Lower leg skin (tissue), 4 donors: ENCODE measurements at places on chromosomes 4 and X. TPM values are rescaled to one million over a fixed set of nuclear protein-coding genes. Genes with fewer than 3 reads are reported as not detected.

GRCh38 chr4:105474099-105474518 is 247 bp upstream of the PPA2 start:
- DNase-seq, result peak; percentile 78

GRCh38 chr4:155675709-155676429 is 9.2 kb downstream of the GUCY1A1 start:
- no peak for DNase-seq

- no peak for DNase-seq
Measured at GRCh38 chr4:48388525-48389154, 47.3 kb downstream of the SLAIN2 start.

DNA sequence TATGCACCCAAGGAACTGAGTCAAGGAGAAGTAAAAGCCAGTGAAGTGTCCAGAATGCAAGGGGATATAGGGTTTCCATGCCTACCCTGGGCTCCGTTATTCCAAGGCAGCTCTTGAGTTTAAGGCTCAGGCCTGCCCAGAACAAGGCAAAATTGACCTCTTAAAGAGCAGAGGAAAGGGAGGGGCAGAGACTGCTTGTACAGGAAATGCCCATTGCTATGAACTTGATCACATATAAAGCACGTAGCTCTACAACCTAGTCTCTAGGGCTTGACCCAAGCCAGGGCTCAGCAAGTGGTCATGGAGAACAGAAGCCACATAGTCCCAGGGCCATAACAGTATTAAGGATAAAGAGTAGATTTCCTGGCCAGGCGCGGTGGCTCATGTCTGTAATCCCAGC is 58.2 kb upstream of the MSN start:
- DNase-seq, result no peak

HTRA3 gene
- total RNA-seq, result 6.1 TPM

- DNase-seq, result no peak
Measured at GRCh38 chrX:123454712-123455431, 270.8 kb downstream of the GRIA3 start.

DNA sequence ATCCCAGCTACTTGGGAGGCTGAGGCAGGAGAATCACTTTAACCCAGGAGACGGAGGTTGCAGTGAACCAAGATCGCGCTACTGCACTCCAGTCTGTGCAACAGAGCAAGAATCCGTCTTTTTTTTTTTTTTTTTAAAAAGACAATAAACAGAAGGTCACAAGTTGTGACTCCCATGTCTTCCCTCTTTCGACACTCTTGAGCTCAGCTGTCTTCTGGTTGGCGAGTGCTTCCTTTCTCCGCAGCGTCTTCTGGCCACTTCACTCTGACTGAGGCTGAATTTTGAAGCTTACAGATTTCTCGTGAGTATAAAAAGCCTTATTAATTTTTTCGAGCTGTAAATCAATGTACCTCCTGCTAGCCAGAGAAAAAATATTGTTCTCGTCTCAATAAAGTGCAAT is 124.9 kb downstream of the STOX2 start:
- DNase-seq, result no peak

GRCh38 chr4:121070274-121070673 is 2.1 kb downstream of the NDNF start:
- DNase-seq, result no peak

ETDB gene
- not detected for total RNA-seq

ANXA5 gene
- 137 TPM for total RNA-seq

GRCh38 chr4:83589279-83589678 is 53.4 kb downstream of the GPAT3 start:
- no peak for DNase-seq

DNA sequence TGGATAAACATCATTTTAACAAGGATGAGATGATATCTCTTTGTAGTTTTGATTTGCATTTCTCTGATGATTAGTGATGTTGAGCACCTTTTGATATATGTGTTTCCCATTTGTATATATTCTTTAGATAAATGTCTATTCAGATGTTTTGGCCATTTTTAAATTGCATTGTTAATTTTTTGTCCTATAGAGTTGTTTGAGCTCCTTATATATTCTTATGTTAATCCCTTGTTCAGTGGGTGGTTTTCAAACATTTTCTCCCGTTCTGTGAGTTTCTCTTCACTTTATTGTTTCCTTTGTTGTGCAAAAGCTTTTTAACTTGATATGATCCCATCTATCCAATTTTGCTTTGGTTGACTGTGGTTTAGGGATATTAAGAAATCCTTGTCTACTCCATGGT is 606.0 kb downstream of the CCSER1 start:
- DNase-seq, result no peak

- no peak for DNase-seq
Measured at GRCh38 chr4:70927502-70928137, 25.5 kb downstream of the MOB1B start.

METTL14 gene
- total RNA-seq, result 24.0 TPM

DNA sequence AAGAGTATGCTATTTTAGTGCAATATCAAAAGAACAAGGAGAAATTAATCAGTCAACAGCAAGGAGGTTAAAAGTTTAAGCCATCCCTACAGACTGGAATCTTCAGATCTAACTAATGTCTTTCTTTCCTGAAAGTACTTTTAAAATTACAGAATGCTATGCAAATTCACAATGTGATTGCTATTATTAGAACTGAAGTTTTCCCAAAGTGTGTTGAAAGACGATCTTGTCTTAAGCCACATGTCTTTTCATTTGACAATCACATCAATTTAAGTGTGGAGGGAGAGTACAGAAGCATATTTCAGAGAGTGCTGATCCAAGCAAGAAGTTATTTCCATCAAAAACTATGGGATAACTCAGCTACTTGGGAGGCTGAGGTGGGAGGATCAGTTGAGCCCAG is 64.7 kb upstream of the TNIP3 start:
- DNase-seq, result no peak

FHDC1 gene
- 42.8 TPM for total RNA-seq

DNA sequence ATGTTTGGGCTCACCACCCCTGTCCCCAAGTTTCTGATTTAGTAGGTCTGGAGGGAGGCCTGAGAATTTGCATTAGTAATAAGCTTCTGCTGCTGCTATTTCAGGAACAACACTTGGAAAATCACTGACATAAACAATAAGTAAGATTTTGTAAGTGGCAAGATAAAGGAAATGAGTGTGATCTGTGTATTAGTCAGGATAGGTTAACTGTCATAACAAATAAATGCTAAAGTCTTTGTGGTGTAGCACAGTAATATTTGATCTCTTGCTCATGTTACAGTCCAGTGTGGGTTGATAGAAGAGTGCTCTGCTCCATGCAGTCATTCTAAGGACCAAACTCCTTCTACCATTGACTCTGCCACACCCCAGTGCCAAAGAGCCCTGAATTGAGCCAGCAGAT is 67.0 kb downstream of the NHS start:
- no peak for DNase-seq

TRIM75 gene
- not detected for total RNA-seq

MAGEC3 gene
- not detected for total RNA-seq

GRCh38 chr4:54553001-54553400 is 104.8 kb upstream of the KIT start:
- no peak for DNase-seq

GRCh38 chr4:95411371-95412088 is 137.2 kb downstream of the UNC5C start:
- no peak for DNase-seq

- no peak for DNase-seq
Measured at GRCh38 chr4:105712766-105713165, 4.2 kb downstream of the GSTCD start.
